ENCODE measurements at places on chromosomes 5 and 9.

DNA sequence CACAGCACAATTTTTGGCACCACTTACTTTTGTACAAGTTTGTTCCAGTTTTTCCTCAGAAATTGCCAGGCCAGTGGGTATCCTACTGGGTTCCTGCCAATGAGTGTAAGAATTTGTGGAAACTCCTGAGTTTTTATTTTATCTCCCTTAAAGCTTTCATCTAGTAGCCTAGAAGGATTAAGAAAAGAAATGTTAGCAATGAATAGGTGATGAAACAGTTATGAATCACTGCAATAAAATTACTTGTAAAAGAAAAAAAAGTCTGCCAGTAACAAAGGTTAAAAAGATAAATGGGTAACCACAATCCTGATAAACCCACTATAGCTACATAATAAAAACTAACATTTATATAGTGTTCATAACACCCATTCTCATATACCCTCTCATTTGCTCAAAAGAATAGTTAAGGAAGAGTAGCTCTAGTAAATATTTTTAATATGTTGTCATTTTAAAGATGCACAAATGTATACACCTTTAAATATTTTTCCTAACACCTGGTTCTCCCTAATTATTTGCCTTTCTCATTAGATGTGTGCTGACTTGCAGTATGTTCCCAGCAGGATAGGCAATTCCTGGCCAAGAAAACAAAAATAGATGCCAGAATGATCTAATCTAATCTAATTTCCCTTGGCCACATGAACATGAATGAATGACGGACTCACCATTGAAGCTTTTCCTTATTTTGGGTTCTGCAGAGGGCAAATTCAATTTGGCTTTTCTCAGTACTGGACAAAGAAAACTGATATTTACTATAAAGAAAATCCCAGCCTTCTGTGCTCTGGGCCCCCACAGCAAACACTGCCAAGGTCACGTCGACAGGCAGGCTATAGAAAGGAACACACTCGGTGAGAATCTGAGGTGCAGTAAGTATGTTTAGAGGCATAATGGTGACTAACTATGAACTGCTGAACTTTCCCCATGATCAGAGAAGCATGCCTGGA is 26.4 kb downstream of the ERAP1 start:
- DNase-seq = no peak

GRCh38 chr5:58800356-58800755 is 217.5 kb downstream of the RAB3C start:
- DNase-seq = no peak

- no peak for DNase-seq
These were observed 38.9 kb downstream of the MTMR12 start for GRCh38 chr5:32273821-32274220.

GRCh38 chr9:126228781-126229444 is 97.7 kb upstream of the MVB12B start:
- DNase-seq = peak; percentile 55

- no peak for DNase-seq
These were observed 5.8 kb upstream of the ENG start for GRCh38 chr9:127860260-127860659.

DNA sequence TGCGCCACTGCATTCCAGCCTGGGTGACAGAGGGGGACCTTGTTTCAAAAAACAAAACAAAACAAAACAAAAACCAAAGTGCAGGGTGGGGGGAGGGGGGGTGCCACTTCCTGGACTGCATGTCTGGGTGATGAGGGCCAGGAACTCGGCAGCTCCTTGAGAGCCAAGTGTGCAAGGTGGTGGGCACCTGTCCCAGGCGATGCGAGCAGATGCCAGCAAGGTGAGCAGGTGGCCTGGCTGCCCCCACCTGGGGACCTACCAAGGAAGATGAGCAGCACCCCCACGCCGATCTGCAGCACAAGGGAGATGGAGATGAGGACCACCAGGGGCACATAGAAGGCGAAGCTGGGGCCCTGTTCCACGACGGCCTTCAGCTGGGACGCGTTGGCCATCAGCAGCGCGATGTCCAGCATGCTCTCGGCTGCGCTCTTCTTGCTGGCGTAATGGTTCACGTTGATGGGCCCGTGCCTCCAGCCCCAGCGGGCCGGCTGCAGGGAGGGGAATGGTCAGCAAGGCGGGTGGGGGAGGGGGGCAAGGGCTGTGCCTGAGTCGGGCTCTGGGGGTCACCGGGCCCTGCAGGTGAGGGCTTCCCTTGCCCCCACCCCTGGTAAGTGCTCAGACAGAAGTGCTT is 7.8 kb downstream of the NINJ1 start:
- DNase-seq = no peak

DNA sequence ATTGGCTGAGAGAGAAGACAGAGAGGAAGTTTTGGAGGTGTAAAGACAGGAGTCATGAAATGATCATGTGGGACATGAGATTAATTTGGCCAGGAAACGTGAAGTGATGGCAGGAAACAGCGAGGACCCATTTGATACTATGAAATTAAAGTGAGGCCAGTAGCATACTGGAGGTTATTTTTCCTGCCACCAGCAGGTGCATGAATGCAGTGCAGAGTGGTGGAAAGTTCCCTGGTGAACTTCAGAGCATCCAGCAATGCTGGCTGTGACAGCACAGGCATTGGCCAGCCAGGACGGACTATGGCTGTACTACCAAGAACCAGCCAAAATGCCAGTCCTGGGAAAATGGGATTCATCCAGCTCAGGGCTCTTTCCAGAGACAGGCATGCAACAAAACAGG is 152.2 kb downstream of the SYK start:
- DNase-seq = no peak

DNA sequence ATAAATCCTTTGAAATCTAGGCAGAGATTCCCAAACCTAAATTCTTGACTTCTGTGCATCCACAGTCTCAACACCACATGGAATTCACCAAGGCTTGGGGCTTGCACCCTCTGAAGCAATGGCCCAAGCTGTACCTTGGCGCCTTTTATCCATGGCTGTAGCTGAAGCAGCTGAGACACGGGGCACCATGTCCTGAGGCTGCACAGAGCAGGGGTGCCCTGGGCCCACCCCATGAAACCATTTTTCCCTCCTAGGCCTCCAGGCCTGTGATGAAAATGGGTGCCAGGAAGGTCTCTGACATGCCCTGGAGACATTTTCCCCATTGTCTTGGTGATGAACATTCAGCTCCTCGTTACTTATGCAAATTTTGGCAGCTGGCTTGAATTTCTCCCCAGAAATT is 158.6 kb upstream of the NUDT12 start:
- DNase-seq = no peak

- DNase-seq = no peak
These were observed 10.5 kb upstream of the IRX2 start for GRCh38 chr5:2761921-2762488.

- no peak for DNase-seq
These were observed 8.9 kb downstream of the ARAP3 start for GRCh38 chr5:141672841-141673813.

- no peak for DNase-seq
These were observed 62.2 kb downstream of the CFAP77 start for GRCh38 chr9:132472199-132472598.

GRCh38 chr9:124010303-124010664 is 1.3 kb upstream of the LHX2 start:
- no peak for DNase-seq

- no peak for DNase-seq
These were observed at the start of gene ACOT12 for GRCh38 chr5:81393783-81394718. TSS of gene ACOT12 (minus strand) at chr5:81394134. CDS start at chr5:81394114, 20 bp downstream.

DNA sequence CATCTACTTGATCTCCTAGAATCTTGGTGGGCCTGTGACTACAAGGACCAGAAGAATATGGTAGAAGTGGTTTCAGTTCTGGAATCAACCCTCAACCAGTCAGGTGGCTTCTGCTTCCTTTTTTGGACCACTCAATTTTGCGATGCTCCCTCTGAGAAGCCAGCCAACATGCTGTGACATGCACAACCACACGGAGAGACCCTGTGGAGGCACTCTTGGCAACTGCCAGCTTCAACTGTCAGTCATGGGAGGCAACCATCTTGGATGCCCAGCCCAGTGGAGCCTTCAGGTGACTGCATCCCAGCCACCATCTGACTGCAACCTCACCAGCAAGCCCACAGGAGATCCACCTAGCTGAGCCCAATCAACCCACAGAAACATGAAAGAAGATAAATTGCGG is 137.3 kb downstream of the FAM114A2 start:
- DNase-seq = no peak

DNA sequence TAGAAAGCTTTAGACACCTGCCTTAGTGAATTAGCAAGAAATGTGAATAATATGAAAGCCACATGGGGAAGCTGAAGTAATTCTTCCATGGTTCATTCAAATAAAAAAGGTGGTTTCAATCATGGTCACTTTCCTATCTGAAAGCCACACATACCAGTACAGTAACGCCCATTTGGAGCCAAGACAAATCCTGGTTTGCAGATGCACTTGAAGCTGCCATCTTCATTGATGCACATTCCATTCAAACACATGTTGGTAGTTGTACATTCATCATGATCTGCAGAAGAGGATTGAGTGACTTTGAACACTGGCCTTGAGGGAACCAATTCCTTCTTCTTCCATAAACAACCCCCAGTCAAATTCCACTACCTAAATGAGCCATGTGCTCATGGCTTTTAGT is 161.5 kb downstream of the FBN2 start:
- no peak for DNase-seq

DNA sequence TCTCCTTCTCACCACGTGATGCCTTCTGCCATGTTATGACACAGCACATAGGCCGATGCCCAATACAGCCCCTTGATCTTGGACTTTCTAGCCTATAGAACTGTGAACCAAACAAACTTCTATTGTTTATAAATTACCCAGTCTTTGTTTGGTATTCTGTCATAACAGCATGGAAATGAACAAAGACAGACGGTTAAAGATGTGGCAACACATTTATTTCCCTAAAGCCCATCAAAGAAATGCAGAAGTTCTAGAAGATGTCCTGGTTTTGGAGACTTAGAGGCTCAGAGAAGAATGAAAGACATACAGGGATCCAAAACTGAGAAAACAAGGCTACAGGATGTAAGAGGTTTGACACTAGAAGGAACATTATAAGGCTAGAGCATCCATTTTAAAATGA is 600.8 kb upstream of the DAB2 start:
- no peak for DNase-seq

GRCh38 chr9:19138084-19138483 is 10.8 kb upstream of the PLIN2 start:
- DNase-seq = no peak

- DNase-seq = no peak
These were observed 16.8 kb downstream of the NFX1 start for GRCh38 chr9:33307067-33307466.

DNA sequence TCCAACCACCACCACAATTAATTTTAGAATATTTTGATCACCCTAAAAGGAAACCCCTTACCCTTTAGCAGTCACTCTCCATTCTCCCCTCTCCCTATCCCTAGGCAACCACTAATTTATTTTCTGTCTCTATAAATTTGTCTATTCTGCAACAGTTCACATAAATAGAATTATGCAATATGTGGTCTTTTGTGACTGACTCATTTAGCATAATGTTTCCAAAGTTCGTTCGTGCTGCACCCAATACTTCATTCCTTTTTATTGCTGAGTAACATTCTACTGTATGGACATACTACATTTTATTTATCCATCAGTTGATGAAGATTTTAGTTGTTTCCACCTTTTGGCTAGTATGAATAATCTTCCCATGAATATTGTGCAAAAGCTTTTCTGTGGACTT is 18.2 kb upstream of the CDC20B start:
- no peak for DNase-seq

DNA sequence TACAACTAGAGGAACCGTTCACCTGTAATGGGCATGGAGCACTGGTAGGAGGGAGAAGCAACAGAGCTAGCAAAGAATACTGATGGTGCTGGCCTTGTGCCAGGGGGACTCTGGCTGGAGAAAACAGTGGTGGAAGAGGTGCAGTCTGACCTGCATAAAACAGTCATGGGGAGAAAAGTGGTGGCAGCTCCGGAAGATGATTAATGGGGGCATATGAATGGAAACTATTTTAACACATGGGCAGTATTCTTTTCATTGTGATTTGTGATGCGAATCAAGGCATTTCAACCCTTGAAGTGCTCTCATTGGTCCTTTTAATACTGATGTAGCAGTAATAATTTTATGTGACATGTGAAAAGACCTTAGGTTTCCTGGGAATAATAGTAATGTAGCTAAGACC is 219.6 kb downstream of the ADAMTS6 start:
- DNase-seq = no peak

- DNase-seq = no peak
These were observed 262.5 kb upstream of the GRIN3A start for GRCh38 chr9:102000956-102001355.

- DNase-seq = no peak
These were observed 36.1 kb downstream of the DAP start for GRCh38 chr5:10724781-10725507.

- no peak for DNase-seq
These were observed 599.9 kb downstream of the SEMA5A start for GRCh38 chr5:8945972-8946371.

DNA sequence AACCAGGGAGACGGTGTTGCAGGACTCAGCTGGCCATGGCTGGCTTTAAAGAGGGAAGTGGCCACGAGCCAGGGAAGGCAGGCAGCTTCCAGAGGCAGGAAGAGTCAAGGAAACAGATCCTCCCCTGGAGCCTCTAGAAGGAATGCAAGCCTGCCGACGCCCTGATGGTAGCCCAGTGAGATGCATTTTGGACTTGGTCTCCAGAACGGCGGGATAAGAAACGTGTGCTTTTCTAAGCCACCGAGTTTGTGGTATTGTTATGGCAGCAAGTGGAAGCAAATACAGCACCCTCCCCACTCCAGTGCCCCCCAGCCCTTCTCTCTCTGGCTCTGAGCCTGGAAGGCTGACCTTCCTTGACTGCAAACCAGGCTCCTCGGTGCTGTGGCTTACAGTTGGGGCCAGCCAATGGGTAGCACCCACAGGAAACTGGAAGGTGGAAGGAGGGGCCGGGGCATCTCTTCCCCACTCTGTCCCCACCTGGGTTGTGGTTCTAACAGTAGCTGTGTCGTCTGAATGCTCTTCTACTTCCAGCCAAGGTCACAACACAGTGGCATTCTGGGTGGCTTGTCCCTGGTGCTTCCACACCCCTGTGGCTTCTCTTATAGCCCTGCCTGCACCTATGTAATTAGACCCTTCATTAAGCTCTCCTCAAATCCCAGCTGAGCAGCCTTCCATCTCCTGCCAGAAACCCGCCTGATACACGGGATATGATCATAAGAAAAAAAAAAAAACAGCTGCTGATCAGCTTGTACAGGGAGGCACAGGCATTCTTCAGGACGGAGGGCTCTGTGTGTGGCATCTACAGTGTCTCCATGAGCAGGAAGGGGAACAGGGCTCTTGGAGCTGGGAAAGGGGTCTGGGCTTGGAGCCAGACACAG is 29.9 kb upstream of the UNC5A start:
- no peak for DNase-seq
